Skeletal muscle cell (primary cell): ENCODE measurements at places on chromosomes 3 and 15.

DNA sequence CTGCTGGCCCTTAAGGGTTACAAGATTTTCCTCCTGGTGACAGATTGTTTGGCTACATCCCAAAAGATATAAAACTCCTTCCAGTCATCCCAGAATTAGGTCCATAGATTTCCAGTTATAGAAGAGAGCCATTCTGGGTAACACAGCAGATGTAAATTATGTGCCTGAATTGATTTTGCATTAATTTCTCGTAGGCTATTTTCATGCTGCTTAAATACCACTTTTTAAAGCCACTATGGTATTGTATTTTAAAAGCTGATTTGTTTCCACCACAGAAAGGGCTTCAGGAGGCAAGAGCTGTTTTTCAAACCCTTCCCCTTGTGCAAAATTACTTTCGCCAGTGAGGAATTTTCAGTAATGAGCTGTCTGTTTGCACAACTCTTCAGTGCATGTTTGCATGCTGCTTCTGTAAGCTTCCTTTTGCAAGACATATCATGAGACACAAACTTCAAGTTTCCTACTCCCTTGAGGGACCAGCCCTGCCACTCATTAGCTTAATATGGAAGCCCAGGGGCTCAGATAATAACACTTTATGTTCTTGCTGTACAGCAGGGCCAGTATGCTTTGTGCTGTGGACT is 105.4 kb upstream of the TNIK start:
- DNase-seq = peak; percentile 28

DNA sequence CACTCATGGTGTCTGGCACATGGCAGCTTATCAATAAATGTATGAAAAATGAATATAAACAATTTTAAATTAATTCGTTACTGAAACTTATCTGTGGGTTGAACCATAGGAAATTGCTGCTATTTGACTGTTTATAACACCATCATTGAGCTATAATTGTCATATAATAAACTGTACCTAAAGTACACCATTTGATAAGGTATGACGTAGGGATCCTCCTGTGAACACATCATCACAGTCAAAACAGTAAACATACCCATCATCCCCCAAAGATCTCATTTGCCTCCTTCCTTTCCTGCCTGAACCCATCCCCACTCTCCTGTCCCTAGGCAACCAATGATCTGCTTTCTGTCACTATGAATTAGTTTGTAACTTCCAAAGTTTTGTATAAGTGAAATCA is 151.0 kb upstream of the SLC2A2 start:
- no peak for DNase-seq

- no peak for DNase-seq
Measured at GRCh38 chr3:175956964-175957363, 1097.8 kb downstream of the NAALADL2 start.

DNA sequence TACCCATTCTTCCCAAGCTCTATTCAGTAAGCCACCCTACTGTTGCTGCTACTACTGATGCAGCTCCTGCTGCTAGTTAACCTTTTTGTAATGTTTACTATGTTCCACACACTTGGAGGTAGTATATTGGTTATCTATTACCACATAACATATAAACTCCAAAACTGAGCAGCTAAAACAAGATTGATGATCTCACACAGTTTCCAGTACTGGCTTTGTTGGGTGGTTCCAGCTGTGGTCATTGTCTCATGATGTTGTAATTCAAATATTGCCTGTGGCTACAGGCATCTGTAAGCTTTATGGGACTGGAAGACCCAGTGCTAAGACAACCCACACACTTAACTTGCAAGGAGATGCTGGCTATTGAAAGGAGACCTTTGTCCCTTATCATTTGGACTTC is 556.2 kb upstream of the SUCLG2 start:
- DNase-seq = no peak

GRCh38 chr3:193029800-193030199 is 112.1 kb upstream of the MB21D2 start:
- no peak for DNase-seq

- DNase-seq = no peak
Measured at GRCh38 chr3:20608054-20608738, 422.2 kb upstream of the SGO1 start.

- no peak for DNase-seq
Measured at GRCh38 chr3:61857297-61857696, 295.9 kb downstream of the PTPRG start.

- no peak for DNase-seq
Measured at GRCh38 chr3:150703299-150703755, 393 bp downstream of the ERICH6 start.
